Mucosa of gallbladder (tissue), 1 donor: ENCODE measurements at places on chromosomes 1 and 21. TPM values are rescaled to one million over a fixed set of nuclear protein-coding genes. Genes with fewer than 3 reads are reported as not detected.

The ZMYM4 gene
- total RNA-seq: 55.5 TPM

The TEKT2 gene
- total RNA-seq: 0.75 TPM

The FNBP1L gene
- 57.1 TPM for total RNA-seq

The MEGF6 gene
- 43.4 TPM for total RNA-seq

The FAM177B gene
- 36.8 TPM for total RNA-seq

The S100A14 gene
- total RNA-seq: 56.9 TPM
